ENCODE measurements at places on chromosomes 3 and 15.

- DNase-seq: no peak
Measured at GRCh38 chr3:180611006-180611405, 9.0 kb downstream of the TTC14 start.

DNA sequence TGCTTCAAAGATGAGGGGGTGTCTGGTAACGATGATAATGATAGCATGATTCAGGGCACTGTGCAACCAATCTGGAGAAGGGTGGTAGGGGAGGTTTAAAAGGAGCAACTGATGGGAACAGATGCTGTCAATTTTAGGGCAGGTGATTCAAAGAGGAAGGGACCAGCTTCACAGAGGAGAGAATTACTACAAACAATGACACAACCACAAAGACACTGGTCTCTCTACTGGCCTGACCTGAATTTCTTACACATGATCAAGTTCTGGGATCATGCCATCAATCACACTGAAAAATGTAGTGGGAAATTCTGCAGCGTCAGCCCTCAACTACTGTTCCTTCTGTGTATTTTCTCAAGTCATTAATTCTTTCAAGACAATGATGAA, 2.6 kb upstream of the CDV3 start:
- no peak for DNase-seq

DNA sequence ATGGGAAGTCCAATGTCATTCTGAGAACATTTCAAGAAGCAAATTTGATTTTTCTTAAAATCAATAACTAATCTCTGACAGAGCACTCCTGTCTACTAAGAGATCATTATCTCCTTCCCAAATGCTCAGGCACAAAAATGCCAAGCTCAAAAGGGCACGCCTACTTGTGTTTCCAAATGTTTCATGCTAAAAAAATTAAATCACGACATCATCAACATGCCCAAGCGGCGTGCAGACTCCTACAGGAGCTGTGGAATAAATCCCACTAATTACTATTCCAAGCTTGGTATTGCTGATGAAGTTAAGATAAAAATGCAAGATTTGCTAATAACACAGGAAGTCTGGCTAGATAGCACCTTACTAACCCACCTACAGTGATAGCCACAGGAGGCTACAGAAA, 140.8 kb downstream of the OSBPL10 start:
- DNase-seq: no peak

- DNase-seq: no peak
Measured at GRCh38 chr3:132522353-132522752, 74.7 kb upstream of the ACKR4 start.

DNA sequence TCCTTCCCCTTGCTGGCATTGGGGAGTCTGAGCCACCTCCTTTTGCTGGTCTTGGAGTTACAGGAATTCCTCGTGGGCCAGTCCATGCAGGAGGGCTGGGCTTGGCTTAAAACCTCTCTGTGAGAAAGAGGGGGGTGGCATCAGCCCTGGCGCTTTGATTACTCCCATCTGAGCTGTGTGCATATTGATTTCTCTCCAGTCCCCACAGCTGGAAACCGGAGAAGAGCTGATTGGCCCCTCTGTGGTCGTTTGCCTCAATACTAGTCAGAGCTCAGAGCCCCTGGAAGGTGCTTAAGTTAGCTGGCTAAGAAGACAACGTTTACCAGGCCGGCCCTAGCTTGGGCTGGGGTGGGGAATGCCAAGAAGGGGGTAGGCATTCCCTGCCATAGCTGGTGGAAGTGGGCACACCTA, 4.0 kb upstream of the RASGRF1 start:
- DNase-seq: no peak

DNA sequence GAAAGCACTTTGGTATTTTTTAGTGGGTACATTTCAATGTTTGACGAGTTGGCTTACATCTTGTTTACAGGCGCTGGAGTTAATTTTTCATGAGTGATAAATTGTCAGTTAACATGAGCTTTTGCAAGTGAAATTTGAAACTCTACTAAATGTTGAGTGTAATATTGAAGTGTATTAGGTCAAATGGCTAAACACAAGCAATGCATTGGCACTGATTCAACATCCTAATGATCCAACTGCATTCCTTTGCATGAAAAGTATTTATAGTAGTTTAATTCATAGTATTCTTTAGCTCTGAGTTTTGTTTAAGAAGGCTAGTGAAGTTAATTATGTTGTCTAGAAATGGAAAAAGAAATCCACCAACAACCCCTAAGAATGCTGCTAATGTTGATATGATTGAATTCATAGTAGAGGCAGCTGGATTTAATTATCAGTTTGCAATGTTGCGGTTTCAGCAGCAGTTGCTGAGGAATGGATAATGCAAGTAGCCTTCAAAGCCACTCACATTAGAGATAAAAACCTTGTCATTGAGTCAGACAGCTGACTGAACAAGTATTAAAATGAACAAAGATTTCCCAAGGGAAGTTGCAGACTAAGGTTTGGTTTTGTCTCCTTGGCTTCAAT, 245.6 kb upstream of the GOLIM4 start:
- no peak for DNase-seq

DNA sequence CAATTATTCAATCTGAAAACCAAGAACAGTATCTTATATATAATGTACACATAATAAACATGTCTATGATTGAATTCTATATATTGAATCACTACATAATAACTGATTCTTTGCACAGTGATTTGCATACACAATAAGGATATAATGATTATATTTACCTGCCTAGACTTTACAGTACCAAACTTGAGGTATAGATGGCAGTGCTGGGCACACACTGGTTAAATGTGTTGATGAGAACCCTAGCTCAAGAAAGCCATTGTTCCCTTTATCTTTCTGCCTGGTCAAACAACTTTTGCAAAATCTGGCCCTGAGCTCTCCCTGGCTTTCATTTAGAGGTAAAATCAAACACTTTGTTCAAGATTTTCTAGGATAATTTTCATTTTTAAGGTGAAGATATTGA, 697.7 kb downstream of the TUSC7 start:
- no peak for DNase-seq

- no peak for DNase-seq
Measured at GRCh38 chr3:61945657-61946056, 384.3 kb downstream of the PTPRG start.

DNA sequence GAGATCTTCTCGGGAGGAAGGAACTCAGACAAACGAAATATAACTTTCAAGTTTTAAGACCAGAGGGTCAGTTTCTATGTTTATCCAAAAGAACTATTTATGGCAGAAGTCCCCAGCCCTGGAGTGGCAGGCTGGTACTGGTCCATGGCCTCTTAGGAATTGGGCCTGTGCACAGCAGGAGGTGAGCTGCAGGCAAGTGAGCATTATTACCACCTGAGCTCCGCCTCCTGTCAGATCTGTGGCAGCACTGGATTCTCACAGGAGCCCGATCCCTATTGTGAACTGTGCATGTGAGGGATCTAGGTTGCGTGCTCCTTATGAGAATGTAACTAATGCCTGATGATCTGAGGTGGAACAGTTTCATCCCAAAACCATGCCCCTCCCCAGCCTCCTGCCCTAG, 14.3 kb upstream of the HPS3 start:
- DNase-seq: no peak

GRCh38 chr3:50316657-50317242, 5.8 kb downstream of the HYAL2 start:
- DNase-seq: peak; percentile 63

DNA sequence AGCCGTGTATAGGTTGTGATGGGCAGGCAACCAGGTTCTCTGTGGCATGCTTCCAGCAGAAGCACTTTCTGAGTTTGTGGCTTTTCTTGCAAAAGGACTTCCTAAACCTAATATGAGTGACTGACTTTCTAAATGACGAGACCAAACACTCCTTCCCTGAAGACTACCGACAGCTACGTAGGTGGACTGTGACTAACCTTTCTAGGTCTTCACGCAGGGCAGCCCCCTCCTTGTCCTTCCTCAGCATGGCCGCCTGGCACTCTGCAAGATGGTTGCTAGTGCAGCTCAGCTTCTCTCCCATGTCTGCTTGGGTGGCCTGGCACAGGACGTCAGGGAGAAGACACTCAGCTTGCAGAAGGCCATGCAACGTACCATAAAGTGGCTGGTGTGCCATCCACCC, 20.9 kb downstream of the CXCR6 start:
- no peak for DNase-seq

DNA sequence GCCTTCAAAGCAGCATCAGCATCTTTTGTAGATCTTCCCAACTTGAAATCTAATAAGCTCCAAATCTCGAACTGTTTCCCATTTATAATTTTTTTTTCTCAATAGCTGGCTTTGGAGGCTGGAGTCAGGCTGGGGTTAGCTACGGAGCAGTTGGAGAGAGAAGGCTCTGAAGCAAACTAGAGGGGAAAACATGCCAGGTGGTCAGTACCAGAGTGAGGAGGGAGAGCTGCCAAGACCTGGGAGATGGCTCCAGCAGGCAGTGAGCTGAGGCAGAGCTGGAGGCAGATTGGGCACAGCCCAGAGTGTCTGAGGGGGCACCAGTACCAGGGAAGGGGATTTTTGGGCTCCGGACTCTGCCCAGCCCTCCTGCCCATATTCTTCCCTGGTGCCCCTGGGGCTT, 311.2 kb downstream of the RPLP1 start:
- DNase-seq: no peak

GRCh38 chr15:88623061-88623460, 1.9 kb downstream of the AEN start:
- DNase-seq: no peak

DNA sequence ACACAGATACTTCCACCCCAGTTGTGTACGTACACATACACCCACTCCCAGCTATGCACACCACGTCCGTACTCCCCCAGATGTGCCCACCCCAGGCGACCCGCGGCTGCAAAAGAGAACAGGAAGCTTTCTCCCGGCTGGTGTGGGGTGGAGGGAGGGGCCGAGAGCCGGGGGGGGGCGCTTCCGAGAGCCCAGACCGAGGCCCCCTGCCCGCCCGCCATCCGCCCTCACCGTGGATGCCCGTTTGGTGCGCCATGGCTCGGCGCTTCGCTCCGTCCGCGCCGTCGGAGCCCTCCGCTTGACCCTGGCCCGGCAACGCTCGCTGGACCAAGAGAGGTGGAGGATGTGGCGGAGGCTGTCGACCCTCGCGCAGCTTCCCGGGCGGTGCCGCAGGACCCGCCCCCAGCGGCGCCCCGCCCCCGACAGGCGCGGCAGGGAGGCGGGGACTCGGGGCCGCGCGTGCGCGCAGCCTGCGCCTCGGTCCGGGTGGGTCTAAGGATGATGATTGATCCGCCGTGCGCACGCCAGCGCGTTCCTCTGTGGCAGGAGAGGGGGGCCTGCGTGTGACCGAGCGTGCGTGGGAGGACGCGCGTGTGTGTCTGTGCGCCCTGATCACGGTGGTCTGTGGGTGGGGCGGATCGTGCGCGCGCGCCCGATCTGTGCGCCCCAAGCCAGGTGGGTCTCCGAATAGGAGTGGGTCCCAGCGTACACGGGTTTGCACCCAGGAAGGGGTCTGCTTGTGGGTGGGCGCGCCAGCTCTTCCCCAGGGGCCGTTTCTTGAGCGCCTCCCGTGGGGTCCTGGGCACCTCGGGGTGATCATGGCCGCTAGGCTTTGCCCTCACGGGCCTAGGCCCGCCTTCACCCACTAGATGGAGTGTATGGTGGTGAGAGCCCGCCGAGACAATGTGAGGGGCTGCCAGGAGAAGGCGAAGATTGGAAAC, at the start of gene TWF2:
Gene TWF2, minus strand, starts transcription at position 398 of the 941 bp plus-strand sequence. Its CDS starts 142 bp downstream, at position 256.
- DNase-seq: peak; percentile 87

GRCh38 chr3:95750097-95750496, 1064.3 kb upstream of the EPHA6 start:
- DNase-seq: no peak

- no peak for DNase-seq
Measured at GRCh38 chr3:34895841-34896240, 743.5 kb upstream of the ARPP21 start.

DNA sequence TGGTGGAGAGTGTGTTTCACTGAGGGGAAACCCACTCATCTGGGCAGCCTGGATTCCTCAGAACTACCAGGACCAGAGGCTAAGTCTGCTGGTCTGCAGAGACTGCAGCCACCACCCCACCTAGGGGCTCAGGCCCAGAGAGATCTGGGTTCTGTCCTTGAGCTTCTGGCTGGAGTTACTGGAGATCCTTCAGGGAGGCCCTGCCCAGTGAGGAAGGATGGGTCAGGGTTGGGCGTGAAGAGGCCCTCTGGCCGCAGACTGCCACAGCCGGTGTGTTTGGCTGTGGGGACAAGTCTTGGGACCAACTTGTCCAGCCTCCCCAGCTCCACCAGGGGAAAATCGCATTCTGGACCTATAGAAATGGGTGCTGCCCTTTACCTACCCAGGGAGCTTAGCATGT, 235.3 kb upstream of the CBLB start:
- DNase-seq: no peak

- DNase-seq: no peak
Measured at GRCh38 chr15:41367418-41367817, 34.7 kb downstream of the NUSAP1 start.

GRCh38 chr3:50321336-50322114, 1.0 kb downstream of the HYAL2 start:
- DNase-seq: peak; percentile 63

- DNase-seq: no peak
Measured at GRCh38 chr3:120461416-120461815, 10.6 kb upstream of the FSTL1 start.

- DNase-seq: no peak
Measured at GRCh38 chr15:80695911-80696661, 976 bp downstream of the ABHD17C start.

DNA sequence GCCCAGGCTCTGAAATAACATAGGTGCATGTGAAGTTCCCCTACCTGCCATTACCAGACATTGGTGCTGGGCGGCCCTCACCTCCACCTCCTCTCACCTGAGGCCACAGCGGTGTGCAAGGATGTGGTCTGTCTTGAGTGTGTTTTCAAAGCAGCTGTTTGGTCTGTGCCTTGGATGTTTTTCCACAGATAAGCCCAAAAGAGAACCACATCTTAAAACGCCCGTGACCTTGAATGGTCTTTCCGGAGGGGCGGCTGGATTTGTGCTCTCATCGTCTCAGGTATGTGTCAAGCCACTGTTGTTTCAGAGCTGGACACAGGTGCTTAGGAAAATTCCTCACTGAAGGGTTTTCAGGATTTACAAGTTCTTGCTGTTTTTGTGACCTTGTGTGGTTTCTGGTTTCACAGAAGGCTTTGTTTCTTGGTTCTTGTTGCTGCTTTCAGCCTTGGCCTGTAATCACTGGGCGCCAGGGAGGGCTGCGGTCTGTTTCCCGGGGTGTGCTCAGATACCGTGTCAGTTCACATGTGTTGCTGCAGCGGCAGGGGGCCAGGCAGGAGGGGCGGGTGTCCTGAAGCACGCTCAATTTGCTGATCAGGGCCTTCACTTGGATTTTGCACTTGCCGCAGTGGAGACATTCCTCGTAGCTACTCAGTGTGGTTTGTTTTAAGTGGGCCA, 128.4 kb downstream of the IGF1R start:
- no peak for DNase-seq

All from stimulated activated CD8-positive, alpha-beta memory T cell treated with anti-CD3 and anti-CD28 coated beads, Interleukin-15, amount 100 ng/mL, for 4 hours (primary cell).